Muscle of back (tissue), 13 donors: ENCODE measurements at places on chromosomes 13 and 19. TPM values are rescaled to one million over a fixed set of nuclear protein-coding genes. Genes with fewer than 3 reads are reported as not detected.

DNA sequence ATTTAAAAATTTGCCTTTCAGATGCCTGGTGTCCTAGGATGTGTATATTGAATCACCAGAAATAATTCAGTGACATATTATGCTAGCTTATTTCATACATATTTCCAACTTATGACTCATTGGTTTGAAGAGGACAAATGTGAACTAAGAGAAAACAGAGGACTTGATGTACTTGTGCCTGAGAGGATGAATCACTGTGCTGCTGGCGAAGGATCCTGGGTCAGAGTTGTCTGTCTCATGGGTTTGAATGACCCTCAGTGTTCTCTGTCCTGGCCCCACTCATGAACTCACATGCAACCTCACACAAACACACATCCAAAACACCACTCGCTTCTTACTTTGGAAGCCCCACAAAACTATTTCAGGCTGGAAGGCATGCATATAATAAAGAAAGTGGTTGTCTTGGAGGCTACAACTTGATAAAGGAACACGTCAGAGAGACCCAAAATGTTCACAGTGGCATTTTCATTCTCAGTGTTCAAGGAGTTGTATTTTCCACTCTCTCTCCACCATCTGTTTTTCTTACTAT lies 129.0 kb upstream of the SPRY2 start:
- DNase-seq = peak; percentile 84

GRCh38 chr19:18609717-18610051 lies 3.0 kb upstream of the TMEM59L start:
- no peak for DNase-seq

DNA sequence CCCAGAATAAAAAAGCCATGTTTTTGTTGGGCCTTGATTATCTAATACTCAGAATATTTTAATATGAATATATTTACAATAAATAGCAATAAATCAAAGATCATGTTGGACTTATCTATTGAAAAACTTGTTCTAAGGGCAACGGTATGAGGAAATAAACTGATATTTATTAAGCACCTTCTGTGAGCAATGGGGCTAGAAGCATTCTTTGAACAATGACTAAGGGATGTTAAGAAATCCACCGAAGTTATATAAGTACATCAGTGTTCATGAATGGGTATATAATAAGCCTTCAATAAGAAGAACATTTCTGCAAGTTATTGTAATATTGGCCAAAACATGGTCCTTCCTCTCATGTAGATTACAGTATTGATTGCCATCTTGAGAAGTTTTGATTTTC lies 221.8 kb downstream of the OXGR1 start:
- no peak for DNase-seq

DNA sequence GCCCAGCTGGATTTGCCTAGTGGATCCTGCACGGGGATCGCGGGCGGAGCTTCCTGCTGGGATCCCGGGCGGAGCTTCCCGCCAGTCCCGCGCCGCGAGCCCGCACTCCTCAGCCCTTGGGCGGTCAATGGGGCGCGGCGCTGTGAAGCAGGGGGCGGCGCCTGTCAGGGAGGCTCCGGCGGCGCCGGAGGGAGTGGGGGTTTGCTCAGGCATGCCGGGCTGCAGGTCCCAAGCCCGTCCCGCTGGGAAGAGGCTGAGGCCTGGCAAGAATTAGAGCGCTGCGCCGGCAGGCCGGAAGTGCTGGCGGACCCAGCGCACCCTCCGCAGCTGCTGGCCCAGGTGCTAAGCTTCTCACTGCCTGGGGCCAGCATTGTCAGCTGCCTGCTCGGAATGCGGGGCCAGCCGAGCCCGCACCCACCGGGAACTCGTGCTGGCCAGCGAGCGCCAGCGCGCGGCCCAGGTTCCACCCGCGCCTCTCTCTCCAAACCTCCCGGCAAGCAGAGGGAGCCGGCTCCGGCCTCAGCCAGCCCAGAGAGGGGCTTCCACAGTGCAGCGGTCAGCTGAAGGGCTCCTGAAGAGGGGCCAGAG lies 119.6 kb downstream of the PRR20E start:
- no peak for DNase-seq

DNA sequence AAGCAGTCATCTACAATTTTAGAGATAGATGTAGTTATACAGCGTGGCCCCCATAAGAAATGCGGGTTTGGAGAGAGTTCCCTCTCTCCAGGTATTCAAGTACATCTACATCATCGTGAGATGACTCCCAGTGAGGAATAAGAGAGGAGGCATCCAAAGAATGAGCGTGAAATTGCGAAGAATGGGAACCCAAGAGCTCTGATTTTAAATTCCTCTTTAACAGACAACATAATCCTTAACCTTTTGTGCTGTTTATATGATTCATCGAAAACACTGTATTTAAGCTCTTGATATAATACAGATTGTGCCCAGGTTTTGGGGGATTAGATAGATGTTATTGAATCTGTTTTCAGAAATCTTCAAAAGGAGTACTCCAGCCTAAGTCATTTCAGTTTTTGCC lies 161.5 kb downstream of the COG6 start:
- no peak for DNase-seq

DNA sequence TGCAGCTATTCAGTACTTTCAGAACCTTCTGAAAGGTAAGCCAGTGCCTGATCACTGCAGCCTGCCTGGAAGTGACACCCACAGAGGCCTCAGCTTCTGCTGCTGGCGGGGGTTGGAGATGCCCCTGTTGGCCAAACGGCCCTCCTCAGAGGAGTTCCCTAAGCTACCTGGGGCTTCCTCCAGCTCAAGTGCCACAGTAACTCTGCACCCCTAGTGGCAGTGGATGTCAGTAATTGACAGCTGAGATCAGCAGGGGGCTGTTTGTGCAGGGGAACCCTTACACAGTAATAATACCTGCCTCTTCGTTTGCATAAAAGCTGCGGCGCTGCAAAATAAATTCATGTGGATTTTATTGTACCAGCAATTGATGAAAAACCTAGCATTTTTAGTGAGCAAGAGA lies 28.9 kb downstream of the TDRD12 start:
- DNase-seq = no peak

- no peak for DNase-seq
These were observed 821 bp downstream of the ZNF616 start for GRCh38 chr19:52138983-52139251.

- DNase-seq = no peak
These were observed 742 bp downstream of the NALCN start for GRCh38 chr13:101415358-101416174.

GRCh38 chr13:63481334-63481733 lies 2065.7 kb upstream of the PCDH20 start:
- no peak for DNase-seq

DNA sequence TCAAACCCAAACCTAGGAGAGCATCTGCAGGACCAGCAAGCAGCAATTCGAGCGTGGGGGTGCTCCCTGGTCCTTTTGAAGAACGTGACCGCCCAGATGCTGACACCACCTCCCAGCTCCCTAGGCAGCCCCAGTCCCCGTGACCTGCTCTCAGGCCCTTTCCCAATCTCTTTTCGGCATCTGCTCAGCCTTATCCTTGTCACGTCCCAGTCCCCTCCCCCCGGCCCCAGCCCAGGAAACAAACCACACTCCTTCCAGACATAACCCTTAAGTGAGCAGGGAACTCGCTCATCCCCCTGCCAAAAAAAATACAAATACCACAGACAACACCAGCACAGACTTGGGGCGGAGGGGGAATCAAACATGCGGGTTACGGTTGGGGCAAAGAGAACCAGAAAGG lies 3.3 kb downstream of the MLLT1 start:
- DNase-seq = no peak

DNA sequence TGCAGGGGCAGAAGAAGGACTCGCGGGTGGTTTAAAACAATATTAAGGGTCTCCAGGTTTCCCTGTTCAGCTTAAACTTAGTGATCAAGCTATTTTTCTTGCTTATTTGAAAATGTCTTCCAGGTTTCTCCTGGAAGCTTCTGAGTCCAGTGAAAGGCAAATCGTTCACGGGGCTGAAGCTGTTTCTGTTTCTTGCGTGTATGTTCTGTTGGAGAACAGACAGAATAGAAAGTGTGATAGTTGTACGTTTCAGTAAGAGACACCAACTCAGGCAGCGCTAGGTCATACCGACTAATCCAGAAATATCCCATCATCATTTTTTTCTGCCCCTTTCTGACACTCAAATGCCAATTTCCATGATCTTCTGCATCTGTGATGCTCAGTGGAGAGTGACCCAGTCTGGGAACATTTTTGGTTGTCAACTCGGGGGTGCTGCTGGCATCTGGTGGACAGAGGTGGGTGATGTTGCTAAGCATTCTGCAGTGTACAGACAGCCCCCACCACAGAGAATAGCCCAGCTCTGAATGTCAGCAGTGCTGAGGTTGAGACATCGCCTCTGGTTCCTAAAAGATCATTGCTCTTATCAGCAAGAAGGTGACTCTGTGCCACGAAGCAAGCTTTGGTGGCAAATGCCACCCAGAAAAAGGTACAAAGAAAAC lies 4.3 kb downstream of the KLF2 start:
- peak; percentile 63 for DNase-seq

- no peak for DNase-seq
These were observed 18.8 kb upstream of the UBE2L5 start for GRCh38 chr13:30403456-30403855.

DNA sequence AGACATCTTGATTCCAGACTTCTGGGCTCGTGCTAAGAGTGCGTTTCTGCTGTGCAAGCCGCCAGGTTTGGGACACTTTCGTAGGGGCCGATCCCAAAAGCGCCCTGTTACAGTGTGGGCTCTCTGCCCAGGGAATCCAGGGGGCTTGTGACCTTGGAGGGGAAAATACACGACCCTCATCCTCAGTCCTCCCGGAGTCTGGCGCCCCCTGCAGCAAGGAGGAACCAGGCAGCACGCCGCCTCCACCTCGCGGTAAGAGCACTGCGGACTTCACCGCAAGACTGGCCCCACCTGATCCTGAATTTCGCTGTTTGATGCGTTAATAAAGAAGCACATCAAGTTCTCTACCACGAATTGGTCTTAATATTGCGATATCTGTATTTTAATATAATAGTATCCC lies 5.2 kb downstream of the POLRMT start:
- no peak for DNase-seq

DNA sequence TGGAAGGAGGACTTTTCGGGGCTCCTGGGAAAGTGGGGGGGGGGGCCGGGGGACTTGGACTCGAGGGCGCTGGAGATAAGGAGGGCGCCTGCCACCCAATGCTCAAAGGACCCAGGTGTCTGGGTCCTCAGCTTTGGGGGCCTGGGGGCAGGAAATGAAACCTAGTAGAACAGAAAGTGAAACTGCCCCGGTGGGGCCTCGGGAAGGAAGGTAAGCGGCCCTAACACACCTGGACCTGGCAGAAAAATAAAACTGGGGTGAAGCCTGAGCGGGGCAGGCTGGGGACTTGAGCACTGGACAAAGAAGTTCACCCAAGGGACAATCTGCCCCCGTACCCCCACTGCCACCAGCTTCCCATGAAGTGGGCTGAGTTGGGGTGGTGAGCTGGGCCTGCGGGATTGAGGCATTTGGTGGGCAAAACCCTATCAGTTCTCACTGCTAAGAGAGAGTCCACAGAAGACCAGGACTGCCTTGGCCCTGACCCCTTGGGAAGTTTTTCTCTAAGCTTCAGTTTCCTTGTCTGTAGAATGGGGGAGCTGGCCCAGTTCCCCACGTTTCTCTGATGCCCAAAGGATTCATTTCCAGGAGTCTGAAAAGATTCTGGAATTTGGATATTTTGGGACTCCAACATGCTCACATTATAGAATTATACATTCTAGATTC lies 2.3 kb downstream of the PRKD2 start:
- no peak for DNase-seq

DNA sequence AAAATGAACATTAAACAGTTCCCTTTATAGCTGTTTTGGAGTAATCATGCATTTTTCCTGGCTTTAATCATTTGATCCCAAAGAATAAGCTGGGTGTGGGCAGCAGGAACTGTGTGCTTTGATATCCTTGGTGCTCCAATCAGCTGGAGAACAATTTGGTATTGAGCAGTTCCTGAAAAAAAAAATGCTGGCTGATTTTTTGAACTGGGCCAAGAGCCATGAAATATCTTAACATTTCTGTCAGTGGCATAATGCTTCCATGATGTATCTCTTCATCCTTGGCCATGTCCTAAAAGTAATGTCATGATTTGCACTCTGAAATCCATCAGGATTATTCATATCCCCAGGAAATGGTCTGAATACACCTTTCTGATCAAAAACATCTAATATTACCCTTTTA lies 134.7 kb downstream of the LHFPL6 start:
- no peak for DNase-seq

GRCh38 chr19:48442116-48443035 lies 3.4 kb upstream of the GRWD1 start:
- no peak for DNase-seq

- no peak for DNase-seq
These were observed 46.8 kb downstream of the METTL21C start for GRCh38 chr13:102648046-102648445.

GRCh38 chr13:59182241-59182640 lies 981.5 kb downstream of the DIAPH3 start:
- DNase-seq = no peak

- DNase-seq = no peak
These were observed 184.6 kb downstream of the RGCC start for GRCh38 chr13:41641961-41642360.

ZNF587B gene
- 5.3 TPM for polyA plus RNA-seq

RCBTB1 gene
- 17.0 TPM for polyA plus RNA-seq

CBY2 gene
- polyA plus RNA-seq = not detected

MYH14 gene
- polyA plus RNA-seq = 36.5 TPM

ETHE1 gene
- polyA plus RNA-seq = 13.5 TPM

ZNF345 gene
- 5.1 TPM for polyA plus RNA-seq

NLRP7 gene
- polyA plus RNA-seq = 0.44 TPM

CRX gene
- polyA plus RNA-seq = not detected

SMIM44 gene
- polyA plus RNA-seq = not detected

VSTM1 gene
- polyA plus RNA-seq = not detected

SOHLH2 gene
- 2.6 TPM for polyA plus RNA-seq

HIF3A gene
- 300 TPM for polyA plus RNA-seq
